Stimulated activated CD4-positive, alpha-beta T cell treated with anti-CD3 and anti-CD28 coated beads, Interleukin-2, amount 100 ng/mL, for 24 hours (primary cell): ENCODE measurements at places on chromosomes 12 and 14.

DNA sequence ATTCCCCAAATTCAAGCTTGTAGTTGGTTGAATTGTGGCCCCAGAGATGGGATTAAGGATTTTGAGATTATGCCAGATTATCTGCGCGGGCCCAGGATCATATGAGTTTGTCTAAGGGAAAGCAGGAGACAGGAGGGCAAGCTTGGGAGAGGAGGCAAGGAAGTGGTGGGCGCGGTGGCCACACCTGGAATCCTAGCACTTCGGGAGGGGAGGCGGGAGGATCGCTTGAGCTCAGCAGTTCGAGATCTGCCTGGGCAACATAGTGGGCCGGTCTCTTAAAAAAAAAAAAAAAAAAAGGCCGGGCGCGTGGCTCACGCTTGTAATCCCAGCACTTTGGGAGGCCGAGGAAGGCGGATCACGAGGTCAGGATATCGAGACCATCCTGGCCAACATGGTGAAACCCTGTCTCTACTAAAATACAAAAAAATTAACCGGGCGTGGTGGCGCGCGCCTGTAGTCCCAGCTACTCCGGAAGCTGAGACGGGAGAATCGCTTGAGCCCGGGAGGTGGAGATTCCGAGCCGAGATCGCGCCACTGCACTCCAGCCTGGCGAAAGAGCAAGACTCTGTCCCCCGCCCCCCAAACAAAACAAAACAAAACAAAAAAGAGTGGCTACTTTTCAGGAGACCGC is 881 bp upstream of the PUS1 start:
- DNase-seq, result no peak

DNA sequence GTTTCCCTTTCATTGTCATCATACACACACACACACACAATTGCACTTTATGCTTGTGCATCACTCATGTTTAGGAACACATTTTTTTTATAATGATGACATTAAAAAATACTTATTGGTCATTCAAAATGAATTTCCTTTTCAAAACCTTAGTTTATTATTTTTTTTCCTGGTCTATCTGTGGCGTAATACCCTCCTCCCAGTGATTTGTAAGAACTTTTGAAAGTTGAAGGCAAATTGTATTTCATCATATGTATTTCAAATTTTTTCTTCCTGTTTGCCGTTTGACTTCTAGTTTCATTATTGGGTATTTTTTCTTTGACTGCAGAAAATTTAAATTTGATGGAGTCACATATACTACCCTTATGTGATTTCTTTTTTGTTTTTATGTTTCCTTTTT is 2.5 kb upstream of the LRRK2 start:
- DNase-seq, result no peak

DNA sequence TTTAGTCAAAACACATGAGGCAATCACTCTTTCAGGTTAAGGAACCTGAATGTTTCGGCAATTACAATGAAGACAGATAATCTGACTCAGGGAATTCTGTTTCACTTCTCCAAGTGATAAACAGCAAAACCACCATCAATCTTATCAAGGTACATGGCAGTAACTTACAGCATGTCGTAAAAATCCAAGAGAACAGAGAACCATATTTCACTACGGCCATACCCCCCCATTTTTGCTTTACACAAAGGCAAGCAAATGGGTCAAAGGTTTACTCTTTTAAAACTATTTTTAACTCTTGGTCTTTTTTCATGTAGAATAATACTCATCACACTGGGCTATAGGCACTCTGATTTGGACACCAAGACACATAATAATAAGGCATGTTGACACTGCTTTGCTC is 102.4 kb downstream of the PPM1H start:
- DNase-seq, result no peak

DNA sequence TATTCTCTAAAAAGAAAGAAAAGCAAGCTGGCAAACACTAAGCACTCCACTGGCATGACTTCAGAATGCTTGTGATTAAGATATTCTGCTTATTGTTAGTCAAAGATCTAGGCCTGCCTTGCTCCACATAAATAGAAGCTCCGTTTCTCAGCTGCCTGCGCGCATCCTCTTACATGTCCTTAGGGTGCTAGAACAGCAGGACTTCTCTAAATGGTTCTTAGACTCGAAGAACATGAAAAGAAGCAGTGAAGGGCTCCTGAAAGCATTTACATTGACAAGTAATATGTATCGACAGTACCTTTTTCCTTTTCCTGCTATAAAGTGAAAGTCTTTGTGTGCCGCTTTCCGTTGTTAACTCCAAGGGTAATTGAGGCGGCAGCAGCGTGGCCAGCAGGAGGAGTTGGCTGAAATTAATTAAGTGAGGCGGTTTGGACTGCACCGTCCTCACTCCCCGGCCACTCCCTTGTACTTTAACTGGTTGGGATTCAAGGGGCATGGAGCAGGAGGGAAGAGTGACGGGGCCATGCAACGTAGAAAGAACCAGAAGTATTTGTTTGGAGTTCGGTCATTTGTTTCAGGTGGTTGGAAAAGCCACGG is 34.2 kb upstream of the OTX2 start:
- DNase-seq, result no peak

DNA sequence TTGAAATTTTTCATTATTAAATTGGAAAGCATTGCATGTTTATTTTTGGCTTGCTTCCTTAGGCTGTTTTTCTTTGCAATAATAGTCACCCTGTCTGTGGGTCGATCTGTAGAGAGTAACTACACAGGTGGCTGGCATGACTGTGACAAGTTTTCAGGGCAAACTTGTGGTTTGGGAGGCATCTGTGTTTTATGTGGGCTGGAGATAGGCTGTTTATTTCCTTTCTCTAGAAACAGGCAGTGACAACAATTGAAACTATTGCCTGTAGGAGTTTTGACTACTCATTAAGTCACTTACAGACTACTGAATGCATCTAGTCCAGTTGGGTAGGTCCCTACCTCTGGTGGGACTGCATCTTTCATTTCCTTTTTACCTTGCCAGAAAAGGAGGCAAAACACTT is 155.6 kb downstream of the DYRK2 start:
- peak; percentile 40 for DNase-seq

GRCh38 chr12:70576341-70577282 is 60.6 kb downstream of the PTPRB start:
- no peak for DNase-seq
